NCI-H1105 treated with DMSO at 0.1 percent for 48 hours (cell line): ENCODE measurements at places on chromosomes 5 and 9.

DNA sequence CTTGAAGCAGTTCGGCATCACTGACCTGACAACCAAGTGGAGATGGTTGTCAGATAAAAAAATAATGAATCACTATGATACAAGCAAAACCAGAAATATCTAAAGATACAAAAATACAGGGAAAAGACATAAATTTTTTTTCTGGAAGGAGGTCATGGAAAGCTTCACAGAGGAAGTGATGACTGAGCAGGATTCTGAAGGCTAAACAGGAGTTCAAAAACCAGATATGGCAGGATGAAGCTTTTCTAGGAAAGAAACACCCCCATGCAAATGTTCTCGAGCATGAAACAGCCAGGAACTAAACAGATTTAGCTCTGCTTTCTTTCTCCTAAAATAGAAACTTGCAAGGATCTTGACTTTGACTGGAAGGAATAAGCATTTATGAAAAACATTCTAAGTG is 60.7 kb upstream of the IFNE start:
- DNase-seq = no peak

GRCh38 chr9:136750526-136750925 is 2.2 kb upstream of the LCN6 start:
- no peak for DNase-seq

DNA sequence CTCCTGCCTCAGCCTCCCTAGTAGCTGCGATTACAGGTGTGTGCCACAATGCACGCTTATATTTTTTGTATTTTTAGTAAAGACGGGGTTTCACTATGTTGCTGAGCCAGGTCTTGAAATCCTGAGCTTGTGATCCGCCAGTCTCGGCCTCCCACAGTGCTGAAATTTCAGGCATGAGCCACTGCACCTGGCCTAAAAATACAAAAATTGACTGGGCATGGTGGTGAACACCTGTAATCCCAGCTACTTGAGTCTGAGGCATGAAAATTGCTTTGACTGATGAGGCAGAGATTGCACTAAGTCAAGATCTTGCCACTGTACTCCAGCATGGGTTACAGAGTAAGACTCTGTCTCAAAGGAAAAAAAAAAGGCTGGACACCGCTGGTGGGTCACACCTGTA is 13.1 kb upstream of the DYNC2I2 start:
- no peak for DNase-seq

- DNase-seq = peak; percentile 43
These were observed 2.1 kb downstream of the RGS3 start for GRCh38 chr9:113465599-113466140.

DNA sequence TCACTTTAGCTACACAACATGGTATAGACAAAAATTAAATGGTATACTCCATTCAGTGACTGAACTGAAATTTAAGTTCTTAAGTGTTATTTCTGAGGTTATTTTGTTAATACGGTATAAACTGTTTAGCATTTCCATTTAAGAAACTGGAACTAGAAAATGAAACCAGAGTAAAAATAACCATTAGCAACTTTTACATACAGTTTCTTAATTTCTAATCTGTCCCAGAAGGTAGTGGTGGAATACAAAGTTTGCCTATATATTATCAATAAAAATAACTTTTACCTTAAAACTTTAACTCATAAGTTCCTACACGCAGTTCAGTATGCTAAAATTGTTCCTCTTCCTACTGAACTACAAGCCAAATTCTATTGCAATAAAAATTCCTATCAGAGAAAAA is 10.3 kb downstream of the GOLPH3 start:
- no peak for DNase-seq

DNA sequence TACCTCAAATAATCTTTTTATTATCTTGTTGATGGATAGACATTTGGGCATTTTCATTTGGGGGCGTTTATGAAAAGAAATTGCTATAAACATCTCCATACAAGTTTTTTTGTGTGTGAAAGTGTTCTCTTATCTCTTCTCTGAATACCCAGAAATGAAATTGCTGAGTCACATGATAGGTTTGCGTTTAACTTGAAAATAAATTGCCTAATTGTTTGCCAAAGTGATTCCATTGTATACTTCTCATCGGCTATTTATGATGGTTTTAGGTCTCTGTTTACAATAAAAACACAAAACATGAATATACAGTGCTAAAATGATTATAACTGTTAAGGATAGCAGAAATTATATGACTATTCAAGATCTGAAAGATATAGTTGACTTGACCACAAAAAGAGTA is 361.7 kb downstream of the TAF11L14 start:
- DNase-seq = no peak

GRCh38 chr9:16174915-16175314 is 622.1 kb downstream of the CCDC171 start:
- DNase-seq = no peak

- no peak for DNase-seq
These were observed 535.3 kb downstream of the EFNA5 start for GRCh38 chr5:107135391-107135790.
